Heart right ventricle (tissue), 16 donors: ENCODE measurements at places on chromosomes 3 and 15. TPM values are rescaled to one million over a fixed set of nuclear protein-coding genes. Genes with fewer than 3 reads are reported as not detected.

Gene HCLS1
- total RNA-seq, result 14.2 TPM

Gene GOLGA6A
- total RNA-seq, result not detected

Gene PAK6
- 7.1 TPM for total RNA-seq

Gene TM4SF1
- total RNA-seq, result 76.5 TPM

Gene ERICH6
- not detected for total RNA-seq

Gene C3orf33
- total RNA-seq, result 4.6 TPM

Gene GNL3
- 25.9 TPM for total RNA-seq

Gene GALNT15
- total RNA-seq, result 4.9 TPM

Gene BSN
- total RNA-seq, result 0.28 TPM

Gene POPDC2
- 738 TPM for total RNA-seq

Gene SSUH2
- 2.4 TPM for total RNA-seq

Gene STXBP5L
- total RNA-seq, result not detected

Gene XCR1
- 0.09 TPM for total RNA-seq

Gene NLGN1
- 10.0 TPM for total RNA-seq

Gene NOX5
- 0.06 TPM for total RNA-seq

Gene PBRM1
- total RNA-seq, result 41.6 TPM

Gene CLEC3B
- 34.8 TPM for total RNA-seq

Gene WNT7A
- total RNA-seq, result not detected

Gene PRTG
- total RNA-seq, result 1.4 TPM

Gene TMCO5A
- total RNA-seq, result not detected

Gene CCR8
- not detected for total RNA-seq
